ENCODE measurements at places on chromosomes 1 and 21.

- no peak for DNase-seq
Measured at GRCh38 chr1:239536165-239536849, 149.9 kb downstream of the CHRM3 start.

- DNase-seq: no peak
Measured at GRCh38 chr1:217139513-217139912, 416.3 kb upstream of the ESRRG start.

- DNase-seq: no peak
Measured at GRCh38 chr1:66368261-66368660, 165.7 kb upstream of the SGIP1 start.

- no peak for DNase-seq
Measured at GRCh38 chr1:82625537-82625936, 824.8 kb downstream of the ADGRL2 start.

DNA sequence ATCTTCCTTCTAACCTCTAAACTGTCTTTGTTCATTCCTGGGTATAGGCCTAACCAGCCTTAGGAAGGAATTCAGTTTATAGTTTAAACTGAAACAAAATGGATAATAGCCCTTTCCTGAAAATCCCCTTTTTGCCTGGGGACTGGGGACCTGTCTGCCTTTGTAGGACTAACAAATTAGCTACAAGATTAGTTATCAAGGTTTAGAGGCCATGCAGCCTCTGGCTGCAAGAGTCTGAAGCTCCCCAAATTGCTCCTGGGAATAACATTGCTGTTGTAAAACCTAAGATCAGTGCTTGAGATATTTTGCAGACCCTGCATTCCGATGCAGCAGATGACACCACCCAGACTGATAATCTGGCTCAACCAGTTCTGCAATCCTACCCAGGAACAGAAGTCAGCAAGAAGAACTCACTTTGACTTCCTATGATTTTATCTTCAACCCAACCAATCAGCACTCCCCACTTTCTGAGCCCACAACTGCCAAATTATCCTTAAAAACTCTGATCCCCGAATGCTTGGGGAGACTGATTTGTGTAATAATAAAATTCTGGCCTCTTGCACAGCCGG is 96.6 kb upstream of the ETV3 start:
- no peak for DNase-seq

GRCh38 chr1:125065092-125065820 is 3880.5 kb downstream of the SRGAP2C start:
- DNase-seq: no peak

- DNase-seq: no peak
Measured at GRCh38 chr1:11948822-11949458, 14.4 kb downstream of the PLOD1 start.

DNA sequence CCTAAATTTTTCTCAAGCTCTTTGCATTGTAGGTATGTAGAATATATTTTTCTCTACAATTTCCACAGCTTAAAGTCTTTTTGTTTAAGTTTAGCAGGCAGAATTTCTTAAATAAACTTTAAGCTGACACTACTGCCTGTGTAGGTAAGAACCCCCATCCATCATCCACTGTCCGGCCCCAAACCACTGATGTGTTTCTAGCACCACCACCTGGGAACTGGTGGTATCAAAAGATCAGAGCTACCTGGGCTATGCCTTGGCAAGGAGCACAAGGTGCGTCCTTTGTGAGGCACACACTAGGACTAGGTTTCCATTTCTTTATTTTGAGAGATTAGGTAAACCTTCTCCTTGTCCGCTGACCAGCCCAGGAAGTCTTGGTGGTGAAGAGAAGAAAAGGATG is 10.5 kb upstream of the LELP1 start:
- DNase-seq: no peak

DNA sequence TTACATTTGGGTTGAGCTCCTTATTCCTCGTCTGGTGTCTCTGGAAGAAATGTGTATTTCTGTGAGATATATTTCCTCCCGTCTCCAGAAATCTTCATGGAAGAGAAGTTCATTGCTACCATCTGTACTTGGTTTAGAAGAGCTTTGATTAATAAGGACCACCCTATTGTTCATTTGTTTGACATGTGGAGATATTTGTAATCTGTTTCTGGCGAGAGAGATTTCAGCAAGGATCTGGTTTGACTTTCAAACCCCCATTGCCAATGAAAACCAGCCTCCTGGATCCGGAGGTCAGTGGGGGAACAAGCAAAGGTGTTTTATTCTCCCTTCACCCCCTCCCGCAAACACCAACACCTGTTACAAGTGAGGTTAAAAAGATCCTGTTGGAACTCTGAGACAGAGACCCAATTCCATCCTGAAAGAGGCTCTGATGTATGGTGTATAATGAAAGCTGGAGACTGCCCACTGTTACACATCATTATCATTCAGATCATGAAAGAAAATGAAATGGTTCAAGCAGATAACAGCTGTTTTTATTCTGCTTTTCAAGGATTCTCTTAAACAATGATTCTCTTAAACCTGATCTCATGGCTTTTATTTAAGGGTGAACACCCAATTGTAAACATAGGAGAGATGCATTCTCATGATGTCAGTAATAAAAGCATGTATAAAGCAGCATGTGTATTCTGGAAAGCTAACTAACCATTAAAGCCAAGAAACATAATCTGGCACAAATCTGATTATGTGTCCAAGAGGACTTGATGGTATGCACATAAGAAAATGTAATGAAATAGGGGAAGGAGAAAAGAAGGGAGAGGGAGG is 393.5 kb upstream of the ADGRL2 start:
- DNase-seq: no peak

GRCh38 chr1:21721295-21721985 is 52.3 kb upstream of the RAP1GAP start:
- DNase-seq: no peak

- no peak for DNase-seq
Measured at GRCh38 chr1:233005703-233006102, 55.3 kb downstream of the NTPCR start.

- no peak for DNase-seq
Measured at GRCh38 chr21:15122241-15122640, 57.4 kb upstream of the NRIP1 start.

- no peak for DNase-seq
Measured at GRCh38 chr1:195241066-195241465, 1367.2 kb downstream of the KCNT2 start.

DNA sequence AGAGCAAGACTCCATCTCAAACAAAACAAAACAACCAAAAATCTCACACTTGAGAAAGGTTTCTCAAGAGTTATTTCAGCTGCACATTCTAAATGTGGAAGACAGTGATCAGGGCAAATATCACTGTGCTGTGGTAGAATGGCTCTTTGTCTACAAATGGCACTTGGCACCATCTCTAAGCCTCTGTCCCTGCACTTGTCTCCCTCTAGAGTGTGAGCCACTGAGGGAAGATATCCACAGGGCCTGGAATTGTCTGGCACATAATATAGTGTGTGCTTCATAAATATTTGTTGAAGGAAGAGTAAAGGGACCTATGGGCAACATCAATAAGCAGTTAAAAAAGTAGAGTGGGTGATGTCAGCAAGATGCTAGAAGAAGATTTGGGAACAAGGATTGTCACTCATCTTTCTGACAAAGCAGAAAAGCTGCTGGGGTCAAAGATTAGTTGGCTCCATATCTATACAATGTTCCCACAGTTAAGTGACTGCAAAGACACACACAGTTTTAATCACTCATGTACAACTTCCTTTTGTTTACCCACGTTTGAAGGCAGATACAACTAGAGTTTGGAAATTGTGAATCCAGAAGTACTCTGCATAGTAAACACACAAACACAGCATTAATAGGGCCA is 19.1 kb downstream of the CD101 start:
- DNase-seq: no peak

DNA sequence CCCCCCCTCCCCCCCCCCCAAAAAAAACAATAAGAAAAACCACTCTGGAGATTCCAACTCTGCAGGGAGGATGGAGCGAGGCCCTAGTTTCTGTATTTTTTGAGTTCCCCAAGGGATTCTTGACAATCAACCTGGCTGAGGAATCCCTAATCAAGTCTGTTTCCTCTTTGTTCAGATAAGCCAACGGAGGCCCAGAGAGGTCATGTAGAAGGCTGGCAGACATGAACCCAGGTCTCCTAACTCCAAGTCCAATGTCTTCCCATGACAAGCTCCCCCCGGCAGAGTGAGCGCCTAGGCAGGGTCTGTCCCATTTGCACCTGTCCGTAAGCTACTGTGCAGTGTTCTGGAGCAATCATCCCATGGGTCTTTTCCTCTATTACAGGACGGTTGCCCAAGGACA is 39.5 kb downstream of the LRRC71 start:
- no peak for DNase-seq

DNA sequence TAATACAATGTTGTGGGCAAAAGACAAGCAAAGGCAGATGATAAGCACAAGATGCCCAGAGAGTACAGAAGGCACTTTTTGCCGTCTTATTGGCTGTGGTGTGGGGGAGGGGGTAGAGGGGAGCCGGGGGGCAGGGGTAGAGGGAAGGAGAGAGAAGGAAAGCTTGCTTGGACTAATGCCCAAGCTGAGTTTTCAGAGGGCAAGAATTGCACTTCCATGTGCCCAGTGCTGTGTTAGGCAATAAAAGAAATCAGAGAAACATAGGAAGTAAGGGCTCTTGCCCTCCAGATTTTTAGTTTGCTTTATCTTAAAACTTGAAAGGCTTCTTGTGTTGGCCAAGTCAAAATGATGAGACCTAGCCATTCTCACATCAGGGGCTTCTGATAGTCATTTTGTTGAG is 8.3 kb downstream of the S100A12 start:
- no peak for DNase-seq

GRCh38 chr1:110962892-110963690 is 631 bp downstream of the LRIF1 start:
- DNase-seq: no peak

DNA sequence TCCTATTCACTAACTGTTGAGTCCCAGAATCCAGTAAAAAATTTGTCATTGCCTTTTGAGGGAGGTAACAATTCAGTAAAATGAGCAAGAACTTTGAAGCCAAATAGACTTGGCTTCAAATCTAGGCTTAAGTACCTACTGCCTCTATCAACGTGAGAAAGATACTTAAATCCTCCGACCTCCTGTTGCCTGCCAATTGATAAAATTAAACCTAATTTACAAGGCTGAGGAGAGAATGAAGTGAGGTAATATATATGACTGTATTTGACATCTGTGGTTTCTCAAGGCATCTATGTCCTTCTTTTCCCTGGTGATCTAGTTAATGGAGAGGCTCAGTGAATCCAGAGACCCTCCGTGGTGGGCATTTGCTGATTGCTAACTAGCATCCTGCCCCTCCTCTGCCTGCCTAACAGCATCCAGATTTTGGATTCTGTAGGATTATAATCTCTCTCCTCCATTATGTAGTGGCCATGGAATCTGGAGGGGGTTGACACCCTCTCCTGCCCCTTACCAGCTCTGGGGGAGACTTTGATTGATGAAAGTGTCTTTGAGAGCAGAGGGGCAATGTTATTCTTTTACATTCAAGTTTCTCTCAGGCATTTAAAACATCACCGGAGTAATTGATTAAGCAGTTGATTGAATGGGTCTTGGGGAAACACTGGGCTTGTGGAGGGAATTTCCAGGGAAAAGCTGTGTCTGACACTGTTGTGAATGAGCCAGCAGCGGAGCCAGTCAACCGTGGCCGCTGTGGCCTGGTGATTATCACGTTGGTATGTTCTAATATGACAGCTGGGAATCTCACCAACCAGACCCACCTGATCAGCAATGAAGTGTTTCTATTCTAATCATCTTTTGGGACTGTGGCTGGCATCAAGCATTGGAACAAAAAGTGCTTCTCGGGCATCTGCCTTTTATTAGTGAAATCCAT is 140.7 kb upstream of the FAM78B start:
- DNase-seq: no peak

GRCh38 chr1:11152755-11153154 is 36.4 kb upstream of the ANGPTL7 start:
- no peak for DNase-seq

DNA sequence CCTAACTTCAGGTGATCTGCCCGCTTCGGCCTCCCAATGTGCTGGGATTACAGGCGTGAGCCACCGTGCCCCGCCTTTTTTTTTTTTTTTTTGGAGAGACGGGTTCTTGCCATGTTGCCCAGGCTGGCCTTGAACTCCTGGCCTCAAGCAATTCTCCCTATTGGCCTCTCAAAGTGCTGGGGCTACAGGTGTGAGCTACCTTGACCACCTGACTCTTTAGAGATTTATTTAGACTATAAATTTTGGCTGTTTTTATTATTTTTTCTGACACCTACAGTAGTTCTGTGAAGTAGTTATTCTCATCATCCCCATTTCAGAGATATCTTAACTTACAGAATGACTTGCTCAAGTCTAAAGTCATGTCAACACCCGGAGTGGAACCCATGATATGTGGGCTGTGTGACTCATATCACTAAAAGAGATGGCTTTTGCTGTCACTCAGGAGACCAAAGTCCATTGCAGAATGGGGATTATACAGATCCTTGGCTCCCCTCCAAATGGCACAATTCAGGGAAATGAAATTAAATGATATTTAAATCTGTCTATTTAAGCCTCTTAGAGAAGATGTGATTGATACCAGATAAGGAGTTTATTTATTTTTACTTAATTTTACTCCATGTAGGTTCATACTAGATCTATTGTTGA is 93.2 kb downstream of the CTH start:
- DNase-seq: no peak

DNA sequence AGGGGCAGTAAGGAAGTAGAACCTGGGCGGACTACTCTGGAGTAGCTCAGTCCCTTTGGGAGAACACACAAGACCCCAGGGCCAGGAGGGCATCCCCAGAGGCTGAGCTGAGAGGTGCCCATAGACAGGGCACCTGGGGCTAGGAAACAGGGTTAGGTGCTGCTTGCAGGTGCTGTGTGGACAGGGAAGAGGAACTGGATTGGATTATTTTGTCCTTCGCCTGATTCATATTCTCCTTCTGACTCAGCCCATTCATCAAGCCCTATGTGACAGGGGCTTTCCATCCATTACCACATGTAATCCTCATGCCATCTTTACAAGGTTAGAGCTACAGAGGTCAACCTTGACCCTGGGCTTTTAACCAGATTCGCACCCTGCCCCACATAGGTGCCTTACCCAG is 183.9 kb downstream of the C1orf94 start:
- DNase-seq: no peak

GRCh38 chr1:153626904-153627714 is at the start of gene S100A13:
TSS of gene S100A13 (minus strand) at chr1:153627505. CDS start at chr1:153626472, 1,033 bp downstream.
- DNase-seq: no peak

- DNase-seq: no peak
Measured at GRCh38 chr1:160608057-160608456, 28.8 kb upstream of the CD84 start.

DNA sequence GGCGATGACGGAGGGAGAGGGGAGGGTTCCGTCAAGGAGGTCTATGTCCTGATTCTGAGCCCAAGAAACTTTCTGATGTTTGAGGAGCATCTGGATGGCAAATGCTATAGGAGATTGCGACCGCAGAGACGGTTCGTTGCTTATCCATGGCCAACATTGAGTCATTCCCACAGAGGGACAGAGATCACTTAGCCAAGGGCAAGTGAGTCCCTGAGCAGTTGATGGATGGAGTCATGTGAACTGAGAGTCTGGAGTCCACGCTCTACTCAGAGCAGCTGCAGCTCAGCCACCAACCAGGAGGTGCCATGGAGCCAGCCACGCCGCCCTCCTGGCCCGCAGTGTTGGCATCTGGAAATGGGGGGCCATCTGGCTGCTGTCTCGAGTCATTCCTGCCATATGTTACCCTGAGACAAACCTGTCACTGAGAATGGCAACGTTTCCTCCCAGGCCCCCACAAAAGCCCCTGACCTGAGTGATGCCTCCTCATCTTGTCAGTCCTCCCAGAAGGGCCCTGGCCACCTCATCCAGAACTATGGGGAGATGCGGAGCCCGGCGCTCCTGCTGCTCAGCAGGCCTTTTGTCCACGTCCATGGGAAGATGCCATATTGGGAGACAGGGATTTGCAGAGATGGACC is 58.6 kb downstream of the ATP5PO start:
- DNase-seq: no peak

- DNase-seq: no peak
Measured at GRCh38 chr1:164937291-164937690, 378.3 kb downstream of the PBX1 start.
